ENCODE measurements at places on chromosomes 2 and 18.

GRCh38 chr2:174617718-174618117 is 20.1 kb upstream of the WIPF1 start:
- DNase-seq, result no peak

GRCh38 chr2:96933305-96934181 is 52.8 kb downstream of the FAM178B start:
- no peak for DNase-seq

- no peak for DNase-seq
Measured at GRCh38 chr2:233845301-233846060, 8.9 kb downstream of the HJURP start.

DNA sequence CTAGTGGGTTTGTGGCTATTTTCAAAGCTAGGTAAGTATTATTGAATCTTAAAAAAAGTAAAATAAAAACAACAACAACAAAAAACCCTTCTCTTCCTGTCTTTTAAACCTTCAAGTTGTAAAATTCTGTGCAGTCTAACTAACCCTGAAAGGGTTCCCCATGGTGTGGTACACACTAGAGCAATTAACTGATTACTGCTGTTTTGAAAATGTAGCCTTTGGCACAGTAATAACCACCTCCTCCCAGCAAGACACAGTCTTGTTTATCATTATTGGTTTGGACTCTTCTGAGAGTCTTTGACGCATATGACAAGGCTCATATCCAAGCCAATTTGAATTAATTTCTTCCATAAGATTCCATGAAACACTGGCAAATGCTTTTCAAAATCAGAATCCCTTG is 2184.6 kb upstream of the PIK3C3 start:
- no peak for DNase-seq

- DNase-seq, result no peak
Measured at GRCh38 chr2:27581417-27582128, 1.3 kb upstream of the ZNF512 start.

DNA sequence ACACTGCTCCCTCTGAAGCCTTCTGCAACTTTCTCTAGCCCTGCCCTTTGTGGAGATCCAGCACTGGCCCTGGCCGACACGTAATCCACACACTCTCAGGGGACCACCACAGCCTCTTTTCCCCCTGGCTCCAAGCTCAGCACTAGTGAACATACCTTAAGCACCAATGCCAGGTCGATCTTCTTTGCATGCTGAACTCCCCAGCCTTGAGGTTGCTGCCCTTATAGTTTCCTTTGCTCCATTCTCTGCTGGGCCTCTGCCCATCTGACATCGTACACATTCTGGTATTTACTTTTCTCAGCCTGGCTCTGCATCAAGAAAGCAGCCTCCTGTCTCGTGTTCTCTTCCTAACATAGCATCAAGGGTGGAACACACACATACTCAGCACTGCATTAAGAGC is 361.5 kb downstream of the LPIN1 start:
- no peak for DNase-seq

- DNase-seq, result no peak
Measured at GRCh38 chr18:27142891-27143290, 42.2 kb downstream of the CHST9 start.

- DNase-seq, result no peak
Measured at GRCh38 chr2:2686222-2686621, 355.1 kb upstream of the MYT1L start.

DNA sequence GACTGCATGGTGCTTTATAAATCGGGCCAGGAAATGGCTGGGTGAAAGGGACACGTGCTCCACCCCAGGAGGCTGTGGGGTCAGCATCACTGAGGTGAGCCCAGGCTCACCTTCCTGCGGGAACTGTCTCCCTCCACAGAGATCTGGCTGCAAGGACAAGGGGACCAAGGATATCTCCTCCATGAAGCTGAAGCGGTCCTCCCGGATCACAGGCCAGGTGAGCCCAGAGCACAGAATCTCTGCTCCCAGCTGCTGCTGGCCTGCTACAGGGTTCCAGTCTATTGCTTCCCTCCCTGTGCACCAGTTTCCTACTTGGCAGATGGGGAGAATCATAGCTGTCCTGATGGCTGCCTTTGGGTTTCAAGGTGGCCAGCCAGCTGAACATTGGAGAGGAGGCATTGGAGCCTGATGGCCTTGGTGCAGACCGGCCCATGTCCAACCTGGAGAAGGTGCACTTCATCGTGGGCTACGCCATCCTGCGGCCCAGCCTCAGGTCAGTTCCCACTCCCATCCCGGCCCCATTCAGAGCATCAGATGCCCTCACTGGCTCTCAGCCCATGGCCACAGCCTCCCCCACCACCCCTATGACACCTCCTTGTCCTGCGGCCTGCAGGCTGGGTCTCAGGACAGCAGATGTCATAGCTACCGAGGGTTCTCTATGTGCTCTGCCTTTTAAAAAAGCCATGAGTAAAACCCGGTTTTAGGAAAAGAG is 33.7 kb upstream of the GPR17 start:
- DNase-seq, result no peak

GRCh38 chr2:235677276-235677788 is 183.5 kb downstream of the AGAP1 start:
- no peak for DNase-seq

GRCh38 chr2:65232636-65233035 is 5.0 kb downstream of the ACTR2 start:
- no peak for DNase-seq

- DNase-seq, result no peak
Measured at GRCh38 chr2:26733413-26733812, 30.7 kb upstream of the SLC35F6 start.

- no peak for DNase-seq
Measured at GRCh38 chr2:12685145-12685544, 31.6 kb upstream of the TRIB2 start.

- no peak for DNase-seq
Measured at GRCh38 chr2:242058116-242058680, 188.7 kb downstream of the RTP5 start.

DNA sequence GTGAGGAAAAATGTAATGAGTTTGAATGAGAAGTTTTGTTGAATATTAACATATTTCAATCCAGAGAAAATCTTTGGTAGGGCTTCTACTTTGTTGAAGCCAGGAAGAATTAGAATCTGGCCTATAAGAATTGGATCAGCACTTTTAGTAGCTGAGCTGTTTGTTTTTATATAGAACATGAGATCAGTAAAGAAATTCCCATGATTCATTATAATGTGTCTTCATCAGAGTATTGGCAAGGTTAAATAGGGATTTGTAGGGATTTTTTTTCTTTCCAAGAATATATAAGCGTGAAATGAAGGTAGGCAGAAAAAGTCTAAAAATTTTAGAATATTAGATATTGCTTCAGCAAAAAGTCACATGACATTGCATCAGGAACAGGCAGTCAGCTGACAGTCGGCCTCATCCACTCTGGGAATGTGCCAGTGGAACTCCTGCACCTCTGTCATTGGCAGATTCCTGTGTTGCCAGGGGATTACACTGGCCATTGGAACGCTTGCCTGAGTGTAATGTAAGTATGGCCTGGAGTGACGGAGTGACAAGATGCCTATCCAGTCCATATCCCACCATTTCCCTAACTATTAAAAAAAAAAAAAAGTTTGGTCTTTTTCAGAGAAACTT is 60.6 kb downstream of the SERTAD2 start:
- no peak for DNase-seq

GRCh38 chr2:180012523-180012922 is 5.4 kb upstream of the CWC22 start:
- no peak for DNase-seq

- no peak for DNase-seq
Measured at GRCh38 chr2:164888592-164888991, 47.0 kb upstream of the COBLL1 start.

DNA sequence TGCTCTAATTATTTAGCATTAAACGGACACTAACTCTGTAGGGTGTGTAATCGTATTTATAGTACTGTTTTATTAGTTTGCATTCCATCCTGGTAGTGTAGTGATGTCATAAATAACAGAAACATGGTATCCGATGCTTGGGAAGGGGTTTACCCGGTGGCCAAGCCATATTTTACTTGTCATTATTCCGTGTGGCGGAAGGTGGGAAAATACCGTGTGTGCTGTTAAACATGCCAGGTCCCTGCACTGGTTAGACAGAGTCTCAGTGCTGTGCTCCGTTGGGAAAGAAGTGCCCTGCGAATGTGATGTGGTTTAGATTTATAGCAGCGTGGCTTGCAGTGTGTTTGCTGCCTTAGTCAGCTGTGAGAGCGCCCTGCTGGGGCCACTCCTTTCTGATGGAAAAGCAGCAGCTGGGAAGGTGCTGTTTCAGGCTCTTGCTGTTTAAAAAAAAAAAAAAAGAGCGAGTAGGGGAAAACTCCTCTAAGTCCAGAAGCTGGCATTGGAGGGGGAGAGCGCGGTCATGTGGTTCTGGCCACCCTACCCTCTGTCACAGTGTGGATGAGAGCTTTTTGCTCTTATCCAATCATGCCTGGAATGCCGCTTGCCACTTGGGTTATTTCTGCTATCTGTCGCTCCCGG is 211.0 kb downstream of the NEDD4L start:
- DNase-seq, result no peak

DNA sequence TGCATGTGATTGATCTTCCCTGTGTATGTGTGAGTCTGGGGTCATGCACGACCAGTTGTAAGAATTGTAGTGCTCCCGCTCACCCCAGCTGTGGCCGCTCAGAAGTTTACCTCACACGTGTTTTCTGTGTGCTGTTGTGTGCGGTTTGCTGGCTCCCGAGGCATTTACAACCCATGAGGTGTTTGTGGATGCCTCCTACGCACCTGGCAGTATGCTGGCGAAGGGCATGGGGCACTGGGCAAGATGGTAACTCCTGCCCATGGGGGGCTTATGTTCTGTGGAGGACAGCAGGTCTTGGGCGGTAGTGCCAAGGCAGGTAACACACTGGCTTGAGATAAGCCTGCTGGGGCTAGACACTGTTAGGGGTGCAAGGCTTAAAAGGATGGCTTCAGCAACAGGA is 102.6 kb upstream of the HS6ST1 start:
- DNase-seq, result no peak

DNA sequence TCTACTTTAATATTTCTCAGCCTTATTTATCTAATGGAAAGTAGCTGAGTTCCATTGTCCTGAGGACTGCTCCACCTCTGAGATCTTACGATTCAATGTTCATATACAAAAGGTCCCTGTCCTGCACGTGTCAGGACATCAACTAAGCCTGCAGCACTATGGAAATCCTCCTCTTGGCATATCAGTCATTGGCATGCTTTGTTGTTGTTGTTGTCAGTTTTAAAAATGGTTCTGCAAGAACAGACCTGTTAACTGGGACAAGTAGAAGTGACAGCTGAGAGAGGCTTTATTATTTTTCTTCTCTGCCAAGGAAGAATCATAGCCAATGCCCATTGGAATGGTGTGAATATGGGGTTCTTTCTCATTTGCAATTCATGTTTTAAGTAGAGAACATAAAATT is 450.1 kb upstream of the PKDCC start:
- no peak for DNase-seq

- DNase-seq, result no peak
Measured at GRCh38 chr2:112530728-112531127, 11.5 kb upstream of the POLR1B start.

- DNase-seq, result no peak
Measured at GRCh38 chr2:205868773-205869333, 186.6 kb downstream of the NRP2 start.

GRCh38 chr18:23824240-23824639 is 135.0 kb downstream of the LAMA3 start:
- DNase-seq, result no peak

DNA sequence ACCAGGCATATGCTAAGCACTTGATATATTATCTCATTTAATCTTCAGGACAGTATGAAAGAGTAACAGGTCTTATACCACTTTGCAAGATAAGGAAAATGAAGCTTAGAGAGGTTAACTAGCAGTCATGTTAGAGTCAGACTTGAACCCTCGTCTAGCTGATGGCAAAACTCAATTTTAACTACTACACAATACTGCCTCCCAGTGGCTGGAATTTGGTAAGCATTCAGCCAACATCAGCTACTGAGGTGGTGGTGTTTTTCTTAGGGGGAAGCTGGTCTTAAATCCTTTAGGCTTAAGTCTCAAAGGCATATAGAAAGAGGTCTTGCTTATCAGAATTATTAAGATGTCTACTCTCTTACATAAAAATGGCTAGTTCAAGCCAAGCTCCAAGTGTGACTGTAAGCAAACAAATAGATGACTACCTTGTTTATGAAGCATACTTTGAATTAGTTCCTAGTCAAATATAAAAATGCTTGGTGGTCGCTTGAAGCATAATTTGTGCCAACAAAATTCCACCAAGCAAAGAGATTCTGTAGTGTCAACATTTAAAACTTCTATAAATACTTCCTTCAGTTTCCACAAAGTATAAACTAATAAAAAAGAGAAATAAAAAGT is 325.4 kb upstream of the FIGN start:
- DNase-seq, result no peak

DNA sequence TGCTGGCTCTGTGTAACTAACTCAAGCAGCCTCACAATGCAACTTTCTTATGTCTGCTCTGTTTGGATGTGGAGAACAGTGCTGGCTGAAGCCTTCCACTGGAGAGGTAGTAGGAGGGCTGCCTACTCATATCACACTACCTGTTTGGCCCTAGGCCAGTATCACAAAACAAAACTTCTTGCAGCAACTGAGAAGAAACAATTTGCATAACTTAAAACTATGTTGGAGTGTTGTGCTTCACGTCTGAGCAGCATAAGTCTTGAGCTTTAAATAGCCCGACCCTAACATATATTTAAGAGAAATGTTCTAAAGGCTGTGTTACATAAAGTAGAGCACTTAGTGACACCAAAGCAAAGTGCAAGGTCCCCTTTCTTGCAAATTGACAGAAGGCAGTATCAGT is 204.9 kb upstream of the ACVR2A start:
- DNase-seq, result no peak

All from activated naive CD8-positive, alpha-beta T cell treated with anti-CD3 and anti-CD28 coated beads, Interleukin-2, amount 50 U/mL, for 16 hours (primary cell).